NCI-H774 (cell line): ENCODE measurements at places on chromosomes 2 and 18.

GRCh38 chr2:160490733-160491685 is 2.6 kb downstream of the RBMS1 start:
- no peak for DNase-seq

DNA sequence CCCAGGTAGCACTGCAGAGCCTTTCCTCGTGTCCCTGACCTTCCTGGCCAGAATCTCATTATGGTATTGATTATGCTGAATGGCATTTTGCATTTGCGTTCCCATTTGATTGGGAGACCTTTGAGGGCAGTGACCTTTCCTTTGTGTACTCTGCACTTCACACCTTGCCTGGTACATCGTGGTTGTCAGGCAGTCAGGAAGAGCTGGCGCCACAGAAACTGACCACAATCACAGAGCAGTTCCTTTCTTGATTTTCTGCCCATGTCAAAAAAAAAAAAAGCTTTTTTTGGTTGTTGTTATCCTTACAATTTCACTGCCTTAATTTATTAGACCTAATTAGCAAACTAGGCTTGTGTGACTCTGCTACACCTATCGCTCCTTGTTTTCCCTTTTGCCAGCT is 8.9 kb upstream of the KLHL29 start:
- no peak for DNase-seq

- no peak for DNase-seq
These were observed 128.7 kb downstream of the MAP3K20 start for GRCh38 chr2:173204316-173204715.

DNA sequence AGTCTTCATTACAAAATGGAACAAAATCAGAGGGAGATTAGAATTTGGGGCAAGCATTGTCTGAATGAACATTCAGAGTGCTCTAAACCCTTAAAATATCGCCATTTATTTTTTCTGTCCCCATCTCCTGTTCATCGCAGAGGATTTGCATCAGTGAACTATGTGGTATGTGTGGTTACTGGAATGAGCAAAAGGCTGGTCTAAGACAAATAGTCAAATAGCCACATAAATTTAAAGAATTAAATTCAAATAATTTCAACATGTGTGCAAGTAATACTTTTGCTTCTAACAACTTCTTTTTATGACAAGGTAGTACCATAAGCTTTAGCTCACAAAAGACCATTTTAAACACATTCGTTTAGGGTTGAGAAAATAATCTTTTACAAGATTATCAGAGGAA is 82.6 kb upstream of the ST8SIA3 start:
- DNase-seq = no peak

- DNase-seq = no peak
These were observed 25.8 kb downstream of the ZC3H6 start for GRCh38 chr2:112301171-112301584.

DNA sequence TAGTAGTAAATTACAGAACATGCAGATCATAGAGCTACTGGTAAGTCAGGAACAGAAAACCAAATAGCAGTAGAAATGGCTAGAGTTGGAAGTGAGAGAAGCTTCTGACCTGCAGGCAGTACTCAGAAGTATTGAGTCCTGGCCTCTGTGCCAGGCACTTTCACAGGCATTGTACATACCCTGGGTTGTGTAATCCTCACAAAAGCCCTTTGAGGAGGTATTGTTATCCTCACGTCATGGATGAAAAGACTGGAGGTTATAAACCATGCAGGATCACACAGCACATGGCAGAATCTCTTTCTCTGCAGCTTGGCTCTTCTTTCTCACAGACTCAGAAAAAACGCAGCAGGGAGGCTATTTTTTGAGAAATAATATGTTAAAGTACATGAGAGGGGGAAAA is 789.3 kb upstream of the FAM98A start:
- DNase-seq = no peak

- DNase-seq = no peak
These were observed 1333.1 kb downstream of the LRP1B start for GRCh38 chr2:140797718-140798117.

DNA sequence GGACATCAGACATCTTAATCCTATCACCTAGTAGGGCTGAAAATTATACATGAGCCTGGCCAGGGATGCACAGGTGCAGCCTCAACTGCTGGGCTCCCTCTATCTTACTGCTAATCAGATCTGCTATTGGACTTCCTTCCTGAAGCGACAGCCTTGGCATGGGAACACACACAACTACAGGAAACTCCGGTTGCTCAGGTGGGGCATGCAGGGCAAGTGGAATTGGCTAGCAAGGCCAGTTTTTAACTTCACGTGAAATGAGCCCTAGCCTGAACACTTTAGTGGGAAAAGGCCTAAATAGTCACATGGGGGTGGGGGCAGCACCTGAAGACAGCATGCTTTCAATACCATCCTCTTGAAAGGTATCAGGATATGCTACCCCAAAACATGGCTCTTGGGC is 147.9 kb upstream of the NCKAP5 start:
- no peak for DNase-seq

DNA sequence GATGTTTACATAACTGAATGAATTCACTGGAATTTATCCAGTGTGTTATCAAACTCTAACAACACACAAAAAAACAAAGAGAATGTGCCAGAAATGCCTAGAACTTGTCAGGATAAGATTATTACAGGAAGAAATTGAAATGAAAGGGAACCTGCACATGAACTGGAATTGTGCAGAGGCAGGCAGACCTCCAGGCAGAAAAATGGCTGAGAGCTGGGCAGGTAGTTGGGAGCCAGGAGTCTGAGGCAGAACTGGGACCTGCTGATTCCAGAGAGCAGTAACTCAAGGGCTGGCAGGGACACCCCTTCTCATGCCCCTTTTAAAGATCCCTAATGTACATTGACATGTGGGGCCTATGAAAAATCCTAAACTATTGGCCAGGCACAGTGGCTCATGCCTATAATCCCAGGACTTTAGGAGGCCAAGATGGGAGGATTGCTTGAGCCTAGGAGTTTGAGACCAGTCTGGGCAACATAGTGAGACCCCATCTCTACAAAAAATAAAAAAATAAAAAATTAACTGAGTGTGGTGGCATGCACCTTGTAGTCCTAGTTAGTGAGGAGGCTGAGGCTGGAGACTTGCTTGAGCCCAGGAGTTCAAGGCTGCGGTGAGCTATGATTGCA is 674 bp upstream of the SP110 start:
- no peak for DNase-seq

DNA sequence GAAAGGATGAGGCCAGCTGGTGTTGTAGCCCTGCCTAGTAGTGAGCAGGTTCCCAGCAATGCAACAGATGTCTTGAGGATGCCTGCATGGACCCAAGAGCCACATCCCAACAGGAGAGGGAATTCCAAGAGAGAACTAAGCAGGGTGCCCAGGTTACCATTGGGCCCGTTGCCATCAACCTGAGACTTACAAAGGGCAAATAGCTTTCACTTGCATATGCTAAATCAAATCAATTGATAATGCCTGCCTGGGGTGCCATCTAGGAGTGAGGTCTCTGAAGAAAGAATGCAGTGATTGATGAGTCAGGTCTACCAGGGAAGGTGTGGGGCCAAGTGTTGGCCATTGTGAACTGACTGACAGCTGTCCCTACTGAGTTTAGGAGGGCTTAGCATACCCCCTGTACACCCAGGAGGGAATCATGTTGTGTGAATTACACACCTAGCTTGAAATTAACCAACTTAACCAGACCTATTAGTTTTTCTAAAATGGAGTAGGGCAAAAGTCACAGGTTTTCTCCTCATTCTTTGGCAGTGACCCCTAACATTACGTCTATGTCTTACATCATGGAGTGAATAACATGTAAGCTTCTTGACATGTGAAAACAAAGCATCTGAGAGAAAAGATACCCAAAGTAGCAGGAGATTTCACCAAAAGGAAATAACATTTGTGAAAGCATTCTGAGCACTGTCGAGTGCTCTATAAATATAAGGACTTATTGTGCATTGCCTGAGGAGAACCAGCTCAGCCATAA is 32.3 kb downstream of the FHOD3 start:
- no peak for DNase-seq

GRCh38 chr18:49514577-49514976 is 27.5 kb upstream of the C18orf32 start:
- DNase-seq = no peak

GRCh38 chr18:28159055-28159454 is 17.9 kb downstream of the CDH2 start:
- DNase-seq = no peak

- no peak for DNase-seq
These were observed 296.7 kb upstream of the KCNH7 start for GRCh38 chr2:163135256-163135655.

DNA sequence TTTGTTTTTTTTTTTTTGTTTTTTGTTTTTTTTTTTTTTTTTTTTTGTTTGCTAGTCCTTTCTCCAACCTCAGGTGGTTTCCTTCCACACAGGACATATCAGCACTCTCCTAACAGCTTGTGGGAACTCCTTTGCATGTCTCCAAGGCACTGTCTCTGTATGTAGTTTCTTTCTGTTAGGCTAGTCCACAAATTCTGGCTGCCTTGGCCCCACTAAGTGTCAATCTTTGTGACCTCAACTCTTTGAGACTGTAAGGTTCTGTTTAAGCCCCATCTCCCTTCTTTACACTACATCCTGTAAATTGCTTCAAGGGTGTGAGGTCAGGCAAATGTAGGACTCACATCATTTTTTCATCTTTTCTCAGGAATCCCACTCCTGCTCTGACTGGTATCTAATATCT is 85.1 kb downstream of the NCOA1 start:
- no peak for DNase-seq

GRCh38 chr18:13433685-13434084 is 215.1 kb downstream of the LDLRAD4 start:
- DNase-seq = no peak

- DNase-seq = no peak
These were observed 85.6 kb downstream of the CD8B2 start for GRCh38 chr2:106572541-106573450.

DNA sequence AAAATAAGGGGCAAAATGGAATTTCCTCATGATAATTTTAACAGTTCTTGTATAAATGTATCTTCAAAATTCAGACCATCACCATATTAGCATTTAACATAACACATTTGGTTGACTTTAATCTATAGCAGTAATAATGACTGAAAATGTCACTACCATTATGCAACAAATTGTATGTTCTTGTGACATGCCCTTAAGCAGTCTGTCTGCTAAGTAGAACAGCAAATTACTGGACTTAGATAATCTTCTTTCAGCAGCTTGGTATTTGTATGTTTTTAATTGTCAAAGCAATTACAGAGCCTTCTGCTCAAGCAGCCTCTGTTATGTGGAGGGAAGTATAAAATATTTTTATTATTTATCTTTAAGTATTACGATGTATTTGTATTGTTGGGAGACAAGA is 214.3 kb upstream of the NXPH2 start:
- DNase-seq = no peak

DNA sequence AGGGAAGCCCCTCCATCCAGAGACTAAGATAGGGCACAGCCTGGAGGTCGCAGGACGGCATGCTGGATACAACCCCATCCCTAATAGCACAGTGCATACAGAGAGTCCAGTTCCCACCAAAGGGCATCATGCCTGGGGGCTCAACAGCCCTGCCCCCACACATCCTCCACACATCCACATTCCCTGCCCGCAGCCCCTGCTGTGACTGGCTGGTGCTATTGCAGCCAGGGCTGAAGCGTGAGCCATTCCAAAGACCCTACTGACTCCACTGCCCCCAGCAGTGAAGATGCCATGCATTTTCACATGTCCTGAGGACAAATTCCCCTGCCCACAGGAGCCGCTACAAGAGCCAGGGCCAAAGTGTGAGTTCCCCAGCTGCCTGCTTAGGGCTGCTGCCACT is 641.6 kb downstream of the METTL4 start:
- DNase-seq = no peak

GRCh38 chr2:25684577-25685473 is 11.4 kb upstream of the DTNB start:
- DNase-seq = peak; percentile 1
